ENCODE measurements at places on chromosomes 3 and 15. TPM values are rescaled to one million over a fixed set of nuclear protein-coding genes. Genes with fewer than 3 reads are reported as not detected.

GRCh38 chr3:154095832-154096421 lies 25.3 kb upstream of the ARHGEF26 start:
- no peak for DNase-seq

GRCh38 chr3:177195242-177195991 lies 1.9 kb downstream of the TBL1XR1 start:
- peak; percentile 53 for DNase-seq

- no peak for DNase-seq
Observed at GRCh38 chr3:10363935-10364334, 43.0 kb upstream of the SEC13 start.

DNA sequence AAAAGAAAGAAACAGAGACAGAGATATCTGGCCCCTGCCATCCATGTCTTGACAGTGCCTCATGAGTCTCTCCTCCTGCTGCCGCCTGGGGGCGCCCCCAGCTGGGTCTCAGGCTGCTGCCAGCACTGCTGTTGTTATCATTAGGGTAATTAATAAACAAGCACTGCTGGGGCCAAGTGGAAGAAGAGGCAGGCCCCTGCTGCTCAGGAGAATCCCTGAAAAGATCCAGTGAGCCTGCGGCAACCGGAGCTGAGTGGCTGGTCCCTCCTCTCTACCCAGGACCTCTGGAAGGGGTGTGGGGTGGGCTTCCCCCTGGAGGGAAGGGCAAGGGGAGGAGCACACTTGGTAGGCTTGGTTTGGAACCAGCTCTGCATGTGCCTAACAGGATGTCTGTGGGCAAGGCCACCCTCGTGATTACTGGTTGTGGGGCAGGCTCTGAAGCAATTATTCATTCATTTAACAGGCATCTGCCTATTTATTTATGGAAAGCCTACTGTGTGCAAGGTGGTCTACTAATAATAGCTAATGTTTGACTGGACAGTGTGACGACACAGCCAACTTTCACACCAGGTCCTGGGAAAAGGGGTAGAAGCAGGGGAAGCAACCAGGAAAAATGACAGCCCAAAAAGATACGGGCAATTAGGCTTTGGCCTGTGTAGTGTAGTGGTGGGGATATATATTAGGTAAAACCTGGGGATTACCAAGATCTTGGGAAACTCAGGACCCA lies 1.2 kb upstream of the TYRO3 start:
- peak; percentile 92 for DNase-seq

- DNase-seq = no peak
Observed at GRCh38 chr15:95296643-95297042, 1033.9 kb upstream of the NR2F2 start.

- DNase-seq = no peak
Observed at GRCh38 chr3:31710123-31710803, 177.5 kb downstream of the STT3B start.

- no peak for DNase-seq
Observed at GRCh38 chr3:63051920-63052319, 176.7 kb upstream of the CADPS start.

DNA sequence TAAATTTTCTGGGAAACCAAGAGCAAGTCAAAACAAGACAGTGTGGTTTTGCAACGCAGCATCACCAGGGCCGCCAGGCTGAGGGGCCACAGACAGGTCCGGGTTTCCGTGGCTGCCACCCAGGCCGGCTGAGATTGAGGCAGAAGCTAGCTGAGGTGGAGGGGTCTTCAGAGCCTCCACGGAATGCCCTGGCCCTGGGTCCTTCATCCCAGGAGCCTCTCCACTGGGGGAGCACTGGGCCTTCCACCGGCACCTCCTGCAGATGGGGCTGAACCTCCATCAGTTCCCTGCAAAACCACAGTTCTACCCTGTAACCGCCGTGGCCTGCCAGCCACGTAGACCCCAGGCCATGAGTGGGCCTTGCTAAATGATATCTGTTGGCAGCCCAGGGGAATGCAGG lies 152.7 kb downstream of the CHSY1 start:
- DNase-seq = no peak

GRCh38 chr3:16936233-16936632 lies 51.5 kb downstream of the PLCL2 start:
- DNase-seq = peak; percentile 10

- DNase-seq = no peak
Observed at GRCh38 chr3:63922491-63923199, 10.5 kb upstream of the SCAANT1 start.

GRCh38 chr3:160685144-160685766 lies 8.3 kb downstream of the ARL14 start:
- DNase-seq = no peak

- DNase-seq = no peak
Observed at GRCh38 chr3:18572809-18573208, 147.7 kb upstream of the SATB1 start.

- no peak for DNase-seq
Observed at GRCh38 chr3:5891711-5892110, 704.2 kb downstream of the EDEM1 start.

DNA sequence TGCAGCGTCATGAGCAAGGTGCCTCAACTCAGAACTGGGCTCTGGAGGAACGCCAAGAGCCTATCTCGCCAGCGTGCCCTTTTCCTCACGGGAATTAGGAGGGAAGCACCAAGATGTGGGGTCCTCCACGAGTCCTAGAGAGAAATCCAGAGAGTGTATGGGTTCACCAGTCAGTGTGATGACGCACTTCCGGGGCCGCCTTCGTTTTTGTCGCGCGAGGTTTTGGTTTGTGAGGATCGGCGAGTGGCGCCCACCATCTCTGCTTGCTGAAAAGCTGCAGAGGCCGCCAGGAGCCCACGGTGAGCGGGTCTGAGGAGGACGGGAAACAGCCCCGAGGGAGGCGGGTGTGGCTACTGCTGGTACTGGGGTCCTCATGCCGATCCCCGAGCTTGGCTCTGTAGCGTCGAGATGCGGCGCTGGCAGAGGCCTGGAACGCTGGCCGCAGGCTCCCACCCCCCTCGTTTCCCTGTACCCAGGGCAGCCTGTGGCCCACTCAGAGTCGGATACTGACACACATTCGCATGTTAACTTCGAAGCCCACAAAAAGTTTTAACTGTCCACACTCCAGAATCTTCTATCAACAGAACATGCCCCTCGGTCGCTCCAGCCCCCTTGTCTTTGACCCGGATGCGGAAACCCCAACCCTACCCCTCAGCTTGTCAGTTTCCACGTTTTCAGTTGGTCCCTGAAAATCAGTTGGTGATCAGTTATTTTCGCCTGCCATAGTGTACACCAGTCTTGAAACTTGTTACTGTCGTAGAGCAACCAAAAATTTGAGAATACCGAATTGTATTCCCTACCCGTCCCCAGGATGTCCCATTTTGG lies 30.4 kb downstream of the ZNF662 start:
- DNase-seq = peak; percentile 18

GRCh38 chr3:97835761-97836160 lies 13.9 kb downstream of the CRYBG3 start:
- no peak for DNase-seq

DNA sequence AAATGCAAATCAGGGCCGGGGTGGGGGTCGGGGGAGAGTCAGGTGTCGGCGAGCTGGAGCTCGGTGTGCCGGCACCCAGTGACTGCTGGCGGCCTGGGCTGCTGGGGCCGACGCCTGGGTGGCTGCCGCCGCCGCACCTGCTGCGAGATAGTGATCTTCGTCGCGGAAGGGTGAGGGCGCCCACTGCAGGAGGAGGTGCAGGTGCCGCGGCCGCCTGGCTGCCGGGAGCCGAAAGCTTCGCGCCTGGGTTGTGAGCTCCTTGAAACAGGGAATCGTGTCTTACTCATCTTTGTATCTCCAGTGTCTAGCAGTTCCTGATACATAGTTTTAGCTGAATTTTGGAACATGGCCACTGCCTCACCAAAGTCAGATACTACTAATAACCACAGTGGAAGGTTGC lies 64.0 kb upstream of the CPOX start:
- DNase-seq = peak; percentile 77

GRCh38 chr3:33858131-33858530 lies 59.7 kb downstream of the PDCD6IP start:
- no peak for DNase-seq

- DNase-seq = no peak
Observed at GRCh38 chr15:78628227-78628626, 7.4 kb upstream of the CHRNA3 start.

DNA sequence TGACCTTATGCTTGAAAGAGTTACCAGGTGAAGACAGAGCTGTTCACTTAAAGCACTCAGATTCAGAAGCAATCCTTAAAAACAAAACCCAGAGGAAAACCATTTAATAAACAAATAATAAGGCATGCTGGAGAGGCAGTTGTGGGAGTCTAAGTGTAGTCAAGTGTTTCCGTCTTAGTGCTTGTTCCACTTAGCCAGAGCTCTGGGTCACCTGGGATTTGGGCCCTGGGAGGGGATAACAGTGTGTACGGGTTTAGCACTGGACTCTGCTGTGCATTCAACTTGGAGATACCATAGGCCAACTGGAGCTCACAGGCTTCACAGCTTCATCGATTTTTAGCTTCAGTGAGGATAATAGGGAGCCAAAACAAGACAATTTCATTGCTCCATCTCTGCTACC lies 444.6 kb downstream of the CNTN4 start:
- DNase-seq = no peak

- DNase-seq = peak; percentile 74
Observed at GRCh38 chr15:68666120-68666811, 87.5 kb downstream of the CORO2B start.

- DNase-seq = peak; percentile 81
Observed at GRCh38 chr3:128503164-128503651, 10.2 kb upstream of the GATA2 start.

The SLC27A2 gene
- total RNA-seq = 1.6 TPM

The EFHB gene
- 0.22 TPM for total RNA-seq

The CYFIP1 gene
- 85.7 TPM for total RNA-seq

The SRP14 gene
- 156 TPM for total RNA-seq

The ANKRD34C gene
- not detected for total RNA-seq

The APOD gene
- not detected for total RNA-seq

The ZNF502 gene
- 0.62 TPM for total RNA-seq

The CHDH gene
- 11.7 TPM for total RNA-seq

The XXYLT1 gene
- 42.6 TPM for total RNA-seq

The C3orf22 gene
- not detected for total RNA-seq

The SCN11A gene
- total RNA-seq = 0.11 TPM

The KNG1 gene
- not detected for total RNA-seq

The RHOV gene
- total RNA-seq = 2.1 TPM

The MUSTN1 gene
- total RNA-seq = 0.63 TPM

The CAPN7 gene
- 10.6 TPM for total RNA-seq

The SRPRB gene
- total RNA-seq = 27.7 TPM

The ZNF501 gene
- 0.04 TPM for total RNA-seq
